ENCODE measurements at places on chromosomes 7 and 10.

DNA sequence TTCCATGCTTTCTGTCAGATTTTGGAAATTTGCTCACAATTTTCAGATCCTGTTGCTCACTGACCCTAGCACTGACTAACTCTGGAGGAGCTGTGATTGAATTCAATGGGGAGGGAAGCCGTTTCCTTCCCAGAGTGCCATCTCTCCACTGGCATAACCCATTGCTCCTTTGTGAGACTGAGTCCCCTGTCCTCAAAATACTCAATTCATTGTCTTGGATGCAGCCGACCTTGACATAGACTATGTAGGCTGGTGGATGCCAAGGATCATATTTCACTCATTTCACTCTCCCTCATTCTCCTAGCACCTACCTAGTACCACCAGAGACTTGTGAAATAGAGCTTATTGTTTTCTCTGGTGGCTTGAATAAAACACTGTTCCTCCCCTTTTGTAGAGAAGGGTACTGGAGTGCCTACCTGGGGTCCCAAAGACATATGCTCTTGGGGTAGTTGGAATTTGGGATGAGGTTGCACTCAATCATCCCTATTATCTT, 511.3 kb upstream of the ZMIZ1 start:
- DNase-seq: no peak

DNA sequence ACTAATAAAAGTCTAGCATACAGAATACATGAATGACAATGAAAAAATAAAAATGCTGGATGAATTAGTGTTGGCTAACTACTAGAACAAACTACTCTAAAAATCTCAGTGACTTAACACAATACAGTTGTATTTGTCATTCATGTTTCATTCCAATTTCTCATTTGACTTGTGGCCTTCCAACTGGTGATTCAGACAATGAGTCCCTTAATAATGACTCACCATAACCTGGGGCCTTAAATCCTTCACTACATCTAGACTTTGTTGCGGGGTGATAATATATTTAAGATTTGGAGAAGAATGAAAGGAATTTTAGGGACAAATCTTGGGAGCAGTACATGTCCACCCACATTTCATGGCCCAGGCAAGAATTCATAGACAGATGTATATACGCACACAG, 90.5 kb upstream of the POM121L12 start:
- DNase-seq: no peak

DNA sequence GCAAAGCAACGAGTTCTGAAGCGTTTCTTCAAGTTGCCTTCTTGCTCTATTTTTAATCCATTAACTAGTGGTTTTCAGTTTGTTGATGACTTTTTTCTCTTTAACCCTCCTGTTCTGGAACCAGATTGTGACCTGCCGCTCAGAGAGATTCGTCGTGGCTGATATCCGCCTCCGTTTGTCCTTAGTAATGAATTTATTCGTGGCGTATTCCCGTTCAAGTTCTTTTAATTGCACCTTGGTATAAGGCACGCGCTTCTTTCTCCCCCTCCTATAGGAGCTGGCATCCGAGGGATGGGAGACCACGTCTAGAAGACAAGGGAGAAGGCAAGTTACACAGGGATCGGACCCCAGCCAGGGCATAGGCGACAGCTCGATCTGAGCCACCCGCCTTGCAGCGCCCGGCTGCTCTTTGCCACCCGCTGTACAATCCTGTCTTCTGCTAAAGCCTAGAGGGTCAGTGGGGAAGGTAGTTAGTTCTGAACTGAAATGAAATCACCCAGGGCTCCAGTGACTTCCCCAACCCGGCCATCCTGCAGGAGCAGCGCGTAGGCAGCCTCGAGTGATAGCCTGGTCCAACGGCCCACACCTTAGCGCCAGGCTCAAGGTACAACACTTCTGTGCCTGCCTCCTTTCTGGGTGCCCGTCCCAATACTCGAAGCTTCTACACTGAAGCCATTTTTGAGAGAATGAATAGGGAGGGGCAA, 1.6 kb downstream of the HOXA13 start:
- no peak for DNase-seq

GRCh38 chr10:29451946-29452345, 163.1 kb downstream of the LYZL1 start:
- DNase-seq: no peak

DNA sequence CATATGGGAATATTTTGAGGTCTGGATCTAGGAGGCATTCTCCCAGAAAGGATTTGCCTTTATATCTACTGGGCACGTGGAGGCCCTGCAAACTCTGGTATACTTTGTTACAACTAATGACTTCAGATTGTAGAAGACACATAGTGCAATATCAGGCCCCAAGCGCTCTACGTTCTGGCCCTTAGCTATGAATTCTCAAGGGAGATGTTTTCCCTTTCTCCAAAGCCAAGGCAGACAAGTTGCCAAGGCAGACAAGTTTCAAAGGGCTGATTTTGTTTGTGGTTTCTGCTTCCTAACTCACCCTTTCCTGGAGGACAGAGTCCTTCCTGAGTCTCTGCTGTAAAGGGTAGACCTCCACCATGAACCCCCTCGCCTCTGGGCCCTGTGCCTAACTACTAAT, 99.4 kb upstream of the CTTNBP2 start:
- DNase-seq: no peak

DNA sequence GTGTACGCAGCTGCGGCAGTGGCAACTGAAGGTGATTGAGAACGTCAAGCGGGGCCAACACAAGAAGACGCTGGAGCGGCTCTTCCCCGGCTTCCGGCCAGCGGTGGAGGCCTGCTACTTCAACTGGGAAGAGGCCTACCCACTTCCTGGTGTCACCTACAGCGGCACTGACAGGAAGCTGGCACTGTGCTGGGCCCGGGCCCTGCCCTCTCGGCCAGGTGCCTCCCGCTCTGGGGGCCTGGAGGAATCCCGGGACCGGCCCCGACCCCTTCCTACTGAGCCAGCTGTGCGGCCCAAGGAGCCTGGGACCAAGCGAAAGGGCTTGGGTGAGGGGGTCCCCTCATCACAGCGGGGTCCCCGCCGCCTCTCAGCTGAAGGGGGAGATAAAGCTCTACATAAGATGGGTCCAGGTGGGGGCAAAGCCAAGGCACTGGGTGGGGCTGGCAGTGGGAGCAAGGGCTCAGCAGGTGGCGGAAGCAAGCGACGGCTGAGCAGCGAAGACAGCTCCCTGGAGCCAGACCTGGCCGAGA, 6.5 kb downstream of the ZSWIM8 start:
- no peak for DNase-seq

GRCh38 chr7:34162027-34162565, 256.8 kb downstream of the BMPER start:
- DNase-seq: no peak

- no peak for DNase-seq
These were observed 145.0 kb upstream of the YAE1 start for GRCh38 chr7:39421251-39421650.

DNA sequence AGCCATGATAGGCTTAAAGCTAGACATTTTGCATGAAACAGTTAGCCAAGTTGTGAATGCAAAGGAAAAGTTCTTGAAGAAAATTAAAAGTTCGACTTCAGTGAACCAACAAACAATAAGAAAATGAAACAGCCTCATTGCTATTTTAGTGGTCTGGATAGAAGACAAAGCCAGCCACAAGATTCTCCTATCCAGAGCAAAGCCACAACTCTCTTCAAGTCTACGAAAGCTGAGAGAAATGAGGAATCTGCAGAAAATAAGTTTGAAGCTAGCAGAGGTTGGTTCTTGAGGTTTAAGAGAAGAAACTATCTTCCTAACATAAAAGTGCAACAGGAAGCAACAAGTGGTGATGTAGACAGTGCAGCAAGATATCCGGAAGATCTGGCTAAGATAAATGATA, 271.4 kb upstream of the GRM3 start:
- no peak for DNase-seq

DNA sequence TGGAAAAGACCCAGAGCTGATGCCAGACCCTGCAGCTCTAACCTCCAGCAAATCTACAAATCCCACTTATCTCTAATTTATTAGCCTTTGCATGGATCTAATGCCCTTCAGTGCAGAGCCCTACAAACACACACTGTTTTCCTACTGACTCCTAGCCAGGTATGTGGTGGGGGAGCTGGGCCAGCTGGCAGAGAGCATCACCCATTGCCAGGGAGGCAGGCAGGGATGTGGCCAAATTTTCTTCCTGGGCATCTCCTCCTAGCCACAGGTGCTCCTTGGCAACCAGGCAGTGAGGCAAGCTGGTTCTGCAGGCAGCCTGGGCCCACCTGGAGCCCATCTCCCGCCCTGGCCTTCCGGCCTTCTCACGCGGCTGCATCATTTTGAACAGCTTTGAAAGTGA, 55.9 kb upstream of the EMX2 start:
- DNase-seq: no peak

- DNase-seq: no peak
These were observed 55.1 kb downstream of the CUBN start for GRCh38 chr10:17074541-17074847.

DNA sequence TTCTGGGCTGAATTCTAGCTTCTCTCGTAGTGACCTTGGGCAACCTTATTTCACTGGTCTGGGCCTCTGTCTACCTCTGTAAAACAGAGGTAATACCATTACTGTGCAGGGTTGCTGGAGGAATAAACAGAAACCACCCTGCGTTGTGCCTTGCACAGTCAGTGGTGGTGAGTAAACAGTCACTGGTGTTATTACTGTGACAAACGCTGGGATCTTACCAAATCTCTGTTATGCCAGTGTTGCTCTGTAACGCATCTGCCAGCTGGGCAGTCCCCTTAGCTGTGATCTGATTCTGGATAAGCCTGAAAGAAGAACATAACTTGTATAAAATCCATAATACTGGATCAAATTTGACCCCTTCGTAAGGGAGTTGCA, 49.4 kb downstream of the NOD1 start:
- no peak for DNase-seq

- no peak for DNase-seq
These were observed 736.4 kb upstream of the PHF14 start for GRCh38 chr7:10237306-10237705.

DNA sequence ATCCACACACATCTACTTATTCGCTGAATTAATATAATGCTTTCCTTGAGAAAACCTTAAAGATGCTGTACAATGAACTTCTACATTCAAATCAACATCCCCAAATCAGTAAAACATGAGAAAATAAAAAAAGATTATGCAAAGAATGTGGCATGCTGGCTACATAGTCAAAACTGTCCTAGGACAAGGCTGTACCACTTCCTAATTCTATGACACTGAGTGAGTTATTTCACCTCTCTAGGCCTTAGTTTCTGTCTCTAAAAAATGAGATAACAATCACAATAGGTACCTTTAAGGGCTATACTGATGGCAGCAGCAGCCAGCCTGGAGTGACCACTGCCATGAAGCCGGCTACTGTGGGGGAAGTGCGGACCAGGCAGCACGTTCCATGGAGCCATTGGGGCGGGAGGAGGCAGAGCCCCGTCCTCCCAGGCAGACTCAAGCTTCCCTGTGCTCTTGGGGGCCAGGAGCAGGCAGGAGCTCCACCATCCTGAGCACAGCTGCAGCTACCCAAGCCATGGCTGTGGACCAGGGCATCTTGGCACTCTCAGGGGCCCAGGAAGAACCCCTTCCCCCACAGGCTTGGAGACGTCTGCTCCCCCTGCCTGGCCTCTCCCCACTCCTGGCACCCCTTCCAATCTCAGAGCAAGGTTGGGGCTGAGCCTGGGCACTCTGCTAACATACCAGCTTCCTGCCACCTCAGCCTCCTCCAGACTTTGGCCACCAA, 110.2 kb downstream of the ELAPOR2 start:
- no peak for DNase-seq

GRCh38 chr7:66697449-66698438, 42.8 kb upstream of the RABGEF1 start:
- DNase-seq: no peak

DNA sequence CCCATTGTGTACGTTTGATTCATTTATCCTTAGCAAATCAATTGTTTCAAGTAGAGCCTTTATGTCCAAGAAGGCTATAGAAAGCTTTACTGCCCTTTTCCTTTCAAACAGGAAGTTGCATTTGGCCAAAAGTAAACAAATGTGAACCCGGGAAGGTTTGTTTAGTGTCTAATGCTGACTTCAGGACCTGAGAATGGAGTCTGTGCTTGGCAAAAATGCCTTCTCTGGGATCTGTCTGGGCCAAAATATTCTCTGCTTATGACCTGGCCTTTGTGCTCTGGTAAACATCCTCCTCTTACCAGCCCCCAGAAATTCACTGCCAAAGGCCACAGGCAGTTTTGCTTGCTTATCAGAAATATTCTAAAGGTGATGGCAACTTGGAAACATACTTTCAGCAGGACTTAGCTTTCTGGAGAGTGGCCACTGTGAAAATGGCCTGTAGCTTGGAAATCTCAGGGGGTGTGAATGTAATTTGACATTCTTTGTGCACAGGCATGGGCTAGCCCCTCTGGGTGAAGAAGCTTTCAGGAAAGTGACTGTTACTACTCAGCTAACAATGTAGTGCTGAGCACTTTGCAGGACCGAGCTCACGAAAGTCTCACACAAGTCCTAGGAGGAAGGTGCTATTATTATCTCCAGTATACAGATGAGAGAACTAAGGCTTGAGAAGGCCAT, 199.5 kb downstream of the PTEN start:
- DNase-seq: no peak

DNA sequence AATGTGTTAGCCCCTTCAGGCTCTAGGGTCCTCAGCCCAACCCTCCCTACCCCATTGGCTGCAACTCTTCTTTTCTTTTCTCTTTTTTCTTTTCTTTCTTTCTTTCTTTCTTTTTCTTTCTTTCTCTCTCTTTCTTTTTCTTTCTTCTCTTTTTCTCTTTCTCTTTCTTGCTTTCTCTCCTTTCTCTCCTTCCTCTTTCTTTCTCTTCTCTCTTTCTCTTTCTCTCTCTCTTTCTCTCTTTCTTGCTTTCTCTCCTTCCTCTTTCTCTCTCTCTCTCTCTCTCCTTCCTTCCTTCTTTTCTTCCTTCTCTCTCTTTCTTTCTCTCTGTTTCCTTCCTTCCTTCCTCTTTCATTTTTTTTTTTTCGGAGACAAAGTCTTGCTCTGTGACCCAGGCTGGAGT, 458.9 kb downstream of the TYW1 start:
- DNase-seq: no peak

DNA sequence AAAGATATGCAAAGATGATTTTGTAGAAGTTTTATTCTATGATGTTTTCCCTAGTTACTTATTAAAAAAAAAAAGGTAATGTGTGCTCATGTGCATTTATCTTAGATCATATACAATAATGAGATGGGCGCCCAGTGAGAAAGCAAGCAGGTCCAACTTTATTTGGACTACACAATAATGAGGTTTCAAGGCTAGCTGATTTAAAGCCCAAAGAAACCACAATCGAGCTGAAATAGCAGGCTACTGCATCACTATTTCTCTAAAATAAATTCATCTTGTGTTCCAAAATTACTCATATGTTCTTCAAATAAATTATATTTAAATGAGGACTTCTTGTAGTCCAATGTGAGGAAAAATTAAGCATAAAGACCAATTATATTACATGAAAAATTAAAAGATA, 110.1 kb downstream of the JMJD1C start:
- DNase-seq: no peak

Measured in SIG-M5 (cell line).